ENCODE measurements at places on chromosomes 12 and 14.
A peak's percentile ranks its signal among the peaks of the same experiment; 100 is the strongest.

GRCh38 chr14:79161571-79161970 lies 991.4 kb downstream of the NRXN3 start:
- DNase-seq: no peak

- no peak for DNase-seq
Measured at GRCh38 chr14:69676723-69677122, 65.3 kb downstream of the SUSD6 start.

DNA sequence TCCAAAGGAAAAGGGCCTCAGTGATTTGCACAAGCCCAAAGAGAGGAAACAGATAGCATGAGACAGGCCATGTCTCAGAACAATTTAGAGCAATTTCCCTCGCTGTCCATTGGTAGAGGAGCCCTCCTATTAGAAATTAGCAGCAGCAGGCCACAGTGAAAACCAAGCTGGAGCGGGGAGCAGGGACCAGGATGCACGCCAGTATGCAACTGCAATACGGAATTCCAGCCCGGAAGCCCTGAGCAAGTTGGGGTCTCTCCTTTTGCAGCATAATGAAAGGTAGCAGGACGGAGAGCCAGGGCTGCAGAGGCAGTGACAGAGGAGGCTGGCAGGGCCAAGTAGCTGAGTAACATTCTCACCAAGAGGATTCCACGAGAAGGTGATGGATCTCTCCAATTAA lies 84.9 kb upstream of the CLMN start:
- DNase-seq: no peak

DNA sequence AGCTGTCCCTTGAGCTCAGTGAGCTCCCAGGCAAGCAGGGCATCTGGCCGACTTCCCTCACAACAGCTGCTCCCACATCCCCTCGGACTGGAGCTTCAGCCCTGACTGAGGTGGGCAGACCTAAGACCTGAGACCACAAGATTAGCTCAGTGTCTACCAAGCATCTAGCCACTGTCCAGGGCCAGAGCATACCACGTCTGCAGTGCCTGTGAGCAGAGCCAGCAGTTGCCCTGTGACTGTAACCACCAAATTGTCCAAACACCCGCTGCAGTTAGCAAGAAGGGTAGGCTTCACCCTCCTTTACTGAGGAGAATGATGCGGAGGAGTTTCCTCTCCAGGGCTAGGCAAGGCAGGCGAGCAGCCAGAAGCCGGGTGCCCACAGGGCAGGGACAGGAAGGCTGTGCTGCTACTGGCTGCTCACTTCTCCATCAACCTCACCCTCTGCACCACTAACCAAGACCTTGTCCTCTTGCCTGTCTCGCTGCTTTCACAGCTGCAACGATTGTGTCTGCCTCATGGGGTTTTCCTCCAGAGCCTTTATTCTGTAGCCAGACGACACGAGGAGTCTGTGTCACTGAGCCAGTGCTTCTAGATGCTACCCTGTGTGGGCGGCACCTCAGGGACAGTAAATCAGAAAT lies 53.9 kb downstream of the ANAPC7 start:
- DNase-seq: peak; percentile 45

DNA sequence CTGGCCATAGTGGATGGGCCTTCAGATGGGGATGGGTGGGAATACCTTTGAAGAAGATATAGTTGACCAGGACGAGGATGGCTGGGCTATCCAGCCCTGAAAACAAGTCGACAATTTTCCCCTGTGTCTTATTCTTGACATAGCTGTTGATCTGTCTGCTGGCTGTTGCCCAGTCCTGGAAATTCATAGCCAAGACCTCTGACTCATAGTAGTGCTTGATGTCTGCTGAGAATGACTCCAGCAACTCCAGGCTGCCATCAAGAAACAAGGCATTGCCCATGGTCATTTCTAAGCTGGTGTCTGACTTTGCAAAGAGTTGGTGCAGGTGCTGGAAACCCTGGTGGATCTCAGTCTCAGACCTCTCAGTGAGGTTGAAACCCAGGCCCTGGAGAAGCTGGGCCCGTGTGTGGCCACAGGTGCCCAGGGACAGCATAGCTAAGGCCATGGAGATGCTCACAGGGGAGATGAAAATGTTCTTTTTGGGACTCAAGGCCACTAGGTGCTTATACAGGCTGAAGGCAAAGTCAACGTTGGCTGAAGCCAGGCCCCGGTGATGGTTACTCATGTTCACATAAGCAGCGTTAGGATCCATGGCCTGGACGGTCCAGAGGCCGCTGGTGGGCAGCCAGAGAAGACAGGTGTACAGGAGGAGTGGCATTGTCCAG lies 9.0 kb downstream of the SERPINA6 start:
- no peak for DNase-seq

DNA sequence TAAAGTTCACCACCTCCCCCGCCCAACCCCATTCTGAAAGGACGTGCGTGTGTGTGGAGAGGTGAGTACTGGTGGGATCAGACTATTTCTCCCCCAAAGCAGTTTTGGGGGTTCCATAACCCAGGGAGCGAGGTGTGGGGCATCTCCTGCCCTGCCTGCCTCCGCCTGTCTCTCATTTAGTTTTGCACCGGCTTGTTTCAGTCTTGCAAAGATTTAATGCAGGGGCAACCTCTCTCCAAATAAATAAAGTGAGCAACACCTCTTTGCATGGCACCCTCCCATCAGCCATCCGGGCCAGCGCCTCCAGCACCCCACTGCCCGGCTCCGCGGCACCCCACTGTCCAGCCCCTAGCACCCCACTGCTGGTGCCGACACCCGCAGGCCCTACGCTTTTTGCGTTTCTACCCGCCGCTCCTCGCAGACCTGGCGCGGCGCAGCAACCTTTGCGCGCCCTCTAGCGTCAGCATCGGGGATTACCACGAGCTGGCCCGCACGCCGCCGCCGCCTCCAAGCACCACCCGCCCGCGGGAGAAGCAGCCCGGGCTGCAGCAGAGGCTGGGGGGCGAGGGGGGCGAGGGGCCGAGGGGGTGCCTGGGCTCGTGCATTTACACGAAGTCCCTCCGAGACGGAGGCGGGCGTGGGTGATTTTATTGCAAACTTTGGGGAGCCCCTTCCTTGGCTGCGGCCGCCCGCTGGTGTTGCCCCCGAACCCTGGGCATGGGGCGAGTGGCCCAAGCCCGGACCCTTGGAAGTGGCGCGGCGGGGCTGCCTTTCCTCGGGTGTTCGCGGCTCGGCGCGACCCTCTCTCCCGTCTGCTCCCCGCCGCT lies 55.8 kb upstream of the VRK1 start:
- peak; percentile 59 for DNase-seq

- no peak for DNase-seq
Measured at GRCh38 chr14:90624227-90624626, 192.0 kb downstream of the TTC7B start.

DNA sequence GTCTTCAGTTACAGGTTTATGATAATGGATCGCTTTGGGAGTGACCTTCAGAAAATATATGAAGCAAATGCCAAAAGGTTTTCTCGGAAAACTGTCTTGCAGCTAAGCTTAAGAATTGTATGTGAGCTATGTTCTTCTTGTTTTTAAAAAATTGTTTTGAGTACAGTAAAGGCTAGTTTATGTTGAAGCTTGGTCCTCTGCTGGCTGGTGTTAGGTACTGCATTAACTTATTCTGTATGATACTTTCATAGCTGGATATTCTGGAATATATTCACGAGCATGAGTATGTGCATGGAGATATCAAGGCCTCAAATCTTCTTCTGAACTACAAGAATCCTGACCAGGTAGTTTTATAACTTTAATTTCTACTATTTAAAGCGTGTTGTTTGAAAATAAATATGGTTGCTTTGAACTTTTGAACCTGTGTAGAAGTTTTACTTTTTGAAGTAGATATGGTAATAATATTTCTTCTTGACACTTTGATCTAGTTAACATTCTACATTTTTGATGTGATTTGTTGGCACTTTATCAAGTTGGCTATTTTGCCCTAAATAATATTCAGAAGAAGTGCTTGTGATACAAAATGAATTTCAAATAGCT lies 55.7 kb downstream of the VRK1 start:
- DNase-seq: no peak

- DNase-seq: no peak
Measured at GRCh38 chr14:76775695-76776427, 14.6 kb downstream of the VASH1 start.

GRCh38 chr12:111616177-111616623 lies 17.1 kb upstream of the ATXN2 start:
- DNase-seq: no peak

- no peak for DNase-seq
Measured at GRCh38 chr14:79325071-79325470, 886.2 kb downstream of the DIO2 start.

DNA sequence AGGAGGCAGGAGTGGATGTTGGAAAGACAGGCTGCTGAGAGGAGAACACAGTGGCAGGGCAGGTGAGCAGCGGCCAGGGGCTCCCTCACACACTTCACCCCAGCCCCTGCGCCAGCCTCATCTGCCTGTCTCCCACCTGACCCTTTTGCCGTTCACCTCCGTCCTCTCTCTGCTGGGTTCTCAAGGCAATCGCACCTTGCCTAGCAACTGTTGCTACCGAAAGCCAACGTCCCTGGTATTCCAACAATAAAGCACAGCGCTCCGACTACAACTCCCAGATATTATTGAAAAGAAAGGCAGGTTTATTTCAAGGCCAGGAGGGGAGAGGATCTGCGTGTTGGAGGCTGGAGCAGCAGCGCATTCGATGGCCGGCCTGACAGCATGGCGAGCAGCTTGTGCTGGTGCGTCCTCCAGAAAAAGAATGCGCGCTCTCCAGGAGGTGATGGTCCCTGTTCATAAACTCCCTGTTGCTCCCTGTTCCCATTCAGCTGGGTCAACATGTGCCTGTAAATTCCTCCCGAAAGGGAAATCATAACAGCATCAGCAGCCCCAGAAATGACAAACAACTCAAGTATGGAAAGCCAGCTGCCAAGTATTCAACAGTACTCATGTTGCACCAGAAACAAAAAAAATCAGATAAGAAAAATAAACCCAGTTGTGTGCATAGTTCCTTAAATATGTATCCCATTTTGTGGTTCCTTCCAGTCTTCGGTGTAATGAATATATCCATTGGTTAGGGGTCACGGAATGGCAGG lies 153.0 kb upstream of the DIO3 start:
- no peak for DNase-seq

- peak; percentile 31 for DNase-seq
Measured at GRCh38 chr12:54933376-54933775, 51.2 kb downstream of the TESPA1 start.

DNA sequence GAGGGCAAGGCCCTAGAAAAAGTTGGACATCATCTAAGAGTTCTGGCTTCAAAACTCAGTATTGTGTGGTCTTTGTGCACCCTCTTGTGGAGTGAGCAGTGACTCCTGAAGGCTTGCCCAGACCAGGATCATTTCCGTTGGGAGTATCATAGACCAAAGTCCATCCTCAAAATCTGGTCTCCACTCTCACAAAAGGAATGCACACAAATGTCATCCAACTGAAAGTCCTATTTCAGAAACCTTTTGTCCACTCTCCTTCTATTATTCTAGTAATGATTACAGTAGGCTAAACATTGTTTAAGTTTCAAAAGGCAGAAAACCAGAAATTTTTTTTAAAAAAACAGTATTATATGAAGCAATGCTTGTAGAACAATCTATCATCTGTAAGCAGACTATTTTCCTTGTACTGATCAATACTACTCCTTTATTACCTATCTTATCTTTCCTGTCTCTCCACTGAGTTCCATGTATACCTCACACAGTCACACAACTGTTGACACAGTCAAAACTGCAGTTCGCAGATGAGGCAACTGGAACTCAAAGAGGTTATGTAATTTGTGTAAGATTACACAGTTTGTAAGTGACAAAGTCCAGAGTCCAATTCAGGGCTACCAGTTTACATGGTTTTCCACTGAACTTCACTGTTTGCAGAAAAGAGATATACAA lies 41.4 kb downstream of the COX16 start:
- DNase-seq: no peak

DNA sequence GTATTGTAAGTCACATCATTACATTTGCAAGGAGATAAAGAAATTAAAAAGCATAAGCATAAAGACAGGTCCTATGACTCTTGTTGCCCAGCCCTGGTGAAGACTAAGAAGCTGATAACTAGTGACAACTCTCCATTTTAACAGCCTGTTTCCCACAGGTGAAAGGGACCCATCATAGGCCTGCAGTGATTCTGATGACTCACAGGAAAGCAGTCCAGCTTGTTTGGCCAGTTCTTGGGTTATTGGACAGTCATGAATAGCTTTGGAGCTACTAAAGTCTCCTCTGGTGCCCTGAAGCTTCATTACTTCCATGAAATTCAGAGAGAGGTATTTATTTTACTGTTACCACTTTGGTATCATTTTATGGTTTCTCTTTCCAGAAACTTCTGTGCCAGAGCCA lies 55.5 kb upstream of the DYRK2 start:
- DNase-seq: no peak

- DNase-seq: no peak
Measured at GRCh38 chr12:74539765-74540526, 2.3 kb downstream of the ATXN7L3B start.

DNA sequence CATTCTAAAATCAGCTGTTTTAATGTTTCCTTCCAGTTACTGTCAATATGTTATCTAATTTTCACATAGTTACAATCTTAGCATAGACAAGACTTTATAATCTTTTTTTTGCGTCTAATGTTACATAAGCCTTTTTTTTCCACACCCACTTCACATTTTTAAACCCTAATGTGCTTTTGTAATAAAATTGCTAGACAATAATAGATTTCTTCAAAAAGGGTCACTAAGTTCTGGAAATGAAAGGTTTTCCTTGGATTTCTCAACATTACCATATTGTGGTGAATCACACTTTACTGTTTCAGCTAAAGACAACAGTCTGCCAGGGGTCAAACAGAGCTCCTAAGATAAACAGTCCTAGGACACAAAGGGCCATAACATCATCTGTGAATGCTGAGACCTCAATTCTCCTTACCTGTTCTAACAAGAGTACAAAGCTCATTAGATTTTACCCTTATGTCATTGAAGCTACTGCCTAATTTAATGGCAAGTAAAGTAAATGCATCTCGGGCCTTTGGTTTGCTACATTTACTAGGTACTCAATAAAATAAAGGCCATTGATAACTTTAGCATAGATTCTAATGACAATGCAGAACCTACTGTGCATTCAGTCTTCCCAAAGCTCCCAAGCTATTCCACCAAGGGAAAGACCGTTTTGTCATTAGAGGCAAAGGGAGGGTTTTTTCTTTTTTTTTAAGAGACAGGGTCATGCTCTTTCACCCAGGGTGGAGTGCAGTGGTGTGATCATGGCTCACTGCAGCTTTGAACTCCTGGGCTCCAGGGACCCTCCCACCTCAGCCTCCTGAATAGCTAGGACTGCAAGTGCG lies 111.2 kb upstream of the SLC38A2 start:
- no peak for DNase-seq

DNA sequence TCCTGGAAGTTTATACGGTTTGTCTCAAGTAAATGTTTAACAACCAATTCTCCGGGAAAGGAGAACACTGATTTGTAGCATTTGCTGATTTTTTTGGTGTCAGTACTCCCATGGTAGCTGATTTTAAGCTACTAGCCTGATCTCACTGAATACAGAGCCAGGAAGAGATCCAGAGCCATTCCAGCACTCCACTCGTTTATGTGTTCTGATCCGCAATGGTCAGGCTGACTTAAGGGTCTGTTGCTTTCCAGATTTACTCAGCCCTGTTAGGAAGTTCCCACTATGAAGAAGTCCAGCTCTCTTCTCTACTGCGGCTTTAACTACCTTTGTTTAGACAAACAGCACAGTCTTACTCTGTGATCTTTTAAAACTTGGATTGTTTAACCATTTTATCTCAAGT lies 38.0 kb upstream of the NID2 start:
- DNase-seq: no peak

- DNase-seq: no peak
Measured at GRCh38 chr12:64729909-64730587, 29.2 kb downstream of the GNS start.
